ENCODE measurements at places on chromosomes 1 and 21. TPM values are rescaled to one million over a fixed set of nuclear protein-coding genes. Genes with fewer than 3 reads are reported as not detected.

GRCh38 chr1:202201266-202201665, 7.7 kb downstream of the LGR6 start:
- DNase-seq: no peak

GRCh38 chr1:51274676-51275075, 38.6 kb downstream of the RNF11 start:
- DNase-seq: no peak

DNA sequence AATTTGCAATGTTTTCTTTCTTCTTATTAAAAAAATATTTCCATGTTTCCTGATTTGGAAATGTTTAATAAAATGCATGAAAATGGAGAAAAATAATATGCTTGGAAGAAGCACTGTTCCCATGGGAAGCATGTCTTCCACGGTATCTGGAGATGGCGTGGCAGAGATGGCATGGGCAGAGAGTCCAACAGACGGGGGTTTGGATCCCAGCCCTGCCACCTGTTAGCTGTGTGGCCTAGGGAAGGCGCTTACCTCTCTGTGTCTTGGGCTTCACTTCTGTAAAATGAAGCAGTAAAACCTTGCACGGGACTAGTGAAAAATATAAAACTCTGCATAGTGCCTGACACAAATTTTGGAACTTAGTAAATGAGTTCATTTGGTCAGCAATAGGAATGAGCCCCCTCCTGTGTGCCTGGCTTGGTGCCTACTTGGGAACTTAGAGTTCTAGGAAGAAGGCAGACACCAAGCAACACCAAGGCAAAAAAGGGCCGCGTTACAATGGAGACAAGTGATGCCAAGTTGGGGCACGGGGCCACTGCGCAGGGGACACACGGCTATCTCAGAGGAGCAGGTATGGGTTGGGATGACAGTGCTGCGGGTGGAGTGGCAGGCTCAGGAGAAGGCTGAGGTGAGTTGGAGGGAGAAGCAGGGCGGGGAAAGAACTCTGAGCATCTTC, 124.2 kb downstream of the KCNN3 start:
- no peak for DNase-seq

GRCh38 chr1:156608981-156609380, 7.7 kb upstream of the GPATCH4 start:
- DNase-seq: no peak

DNA sequence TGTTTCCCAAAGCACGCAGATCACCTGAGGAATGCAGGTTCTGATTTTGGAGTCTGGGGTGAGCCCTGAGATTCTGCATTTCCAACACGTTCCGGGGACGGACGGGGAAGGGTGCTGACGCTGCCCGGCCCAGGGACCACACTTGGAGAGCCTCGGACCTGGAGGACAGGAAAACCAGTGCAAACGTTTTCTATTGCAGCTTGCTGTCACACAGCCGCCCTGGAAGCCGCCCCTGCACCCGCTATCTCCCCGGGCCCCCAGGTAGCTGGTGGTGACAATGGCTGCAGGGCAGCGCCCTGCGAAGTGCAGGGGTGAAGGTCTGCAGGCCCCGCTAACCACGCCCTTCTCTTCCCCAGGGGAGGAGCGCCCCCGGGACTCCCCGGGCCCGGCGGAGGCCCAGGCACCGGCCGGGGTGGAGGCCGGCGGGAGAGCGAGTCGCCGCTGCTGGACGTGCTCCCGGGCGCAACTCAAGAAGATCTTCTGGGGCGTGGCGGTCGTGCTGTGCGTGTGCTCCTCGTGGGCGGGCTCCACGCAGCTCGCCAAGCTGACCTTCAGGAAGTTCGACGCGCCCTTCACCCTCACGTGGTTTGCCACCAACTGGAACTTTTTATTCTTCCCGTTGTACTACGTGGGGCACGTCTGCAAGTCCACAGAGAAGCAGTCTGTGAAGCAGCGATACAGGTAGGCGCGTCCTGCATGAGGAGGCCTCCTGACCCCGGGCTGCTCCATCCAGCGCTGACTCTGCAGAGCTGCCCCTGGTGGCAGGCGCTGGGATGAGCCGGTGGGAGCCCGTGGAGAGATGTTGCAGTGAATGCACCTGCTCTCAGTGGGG, 142.0 kb upstream of the COA6 start:
- no peak for DNase-seq

- DNase-seq: no peak
Observed at GRCh38 chr21:41736423-41736822, 30.4 kb downstream of the RIPK4 start.

- no peak for DNase-seq
Observed at GRCh38 chr1:30923597-30923996, 15.0 kb upstream of the SDC3 start.

GRCh38 chr21:43712268-43712942, 6.5 kb upstream of the PDXK start:
- no peak for DNase-seq

DNA sequence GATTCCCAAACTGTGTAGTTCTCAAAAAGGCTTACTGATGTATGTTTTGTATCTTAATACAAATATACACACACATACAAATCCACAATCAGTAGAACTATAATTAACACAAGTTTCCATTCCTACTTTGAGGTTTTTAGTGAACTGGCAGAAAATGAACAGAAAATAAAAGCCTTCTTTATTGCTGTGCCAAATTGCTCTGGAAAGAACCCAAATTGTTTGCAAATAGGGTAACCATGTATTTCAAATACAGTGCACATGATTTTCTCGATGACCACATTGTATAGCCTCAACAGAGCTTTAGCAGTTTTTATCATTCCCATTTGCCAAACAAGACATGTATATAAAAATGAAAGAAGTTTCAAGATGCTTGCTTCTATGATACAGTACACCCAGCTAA, 173.3 kb downstream of the COL24A1 start:
- DNase-seq: no peak

GRCh38 chr1:24289937-24290595, 29.1 kb upstream of the GRHL3 start:
- no peak for DNase-seq

DNA sequence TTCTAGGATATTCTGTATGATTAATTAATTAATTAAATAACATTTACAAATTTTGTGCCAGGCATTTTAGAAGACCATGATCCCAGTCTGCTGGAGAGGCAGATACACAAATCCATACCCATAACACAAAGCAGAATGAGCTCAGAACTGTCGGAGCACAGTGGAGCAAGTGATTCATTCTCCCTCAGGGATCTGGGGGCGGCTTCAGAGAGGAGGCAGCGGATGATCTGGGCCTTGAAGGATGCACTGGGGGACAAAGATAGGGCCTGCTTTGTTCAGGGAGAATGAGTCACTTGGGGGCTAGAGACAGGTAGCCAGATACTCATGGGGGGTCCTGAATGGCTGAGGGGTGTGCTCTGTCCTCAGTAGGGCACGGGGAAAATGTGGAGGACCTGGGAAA, 50.9 kb upstream of the TRABD2B start:
- DNase-seq: no peak

GRCh38 chr1:42657201-42657600, 1.0 kb upstream of the PPIH start:
- no peak for DNase-seq

GRCh38 chr1:172903581-172904220, 147.0 kb downstream of the TNFSF18 start:
- no peak for DNase-seq

DNA sequence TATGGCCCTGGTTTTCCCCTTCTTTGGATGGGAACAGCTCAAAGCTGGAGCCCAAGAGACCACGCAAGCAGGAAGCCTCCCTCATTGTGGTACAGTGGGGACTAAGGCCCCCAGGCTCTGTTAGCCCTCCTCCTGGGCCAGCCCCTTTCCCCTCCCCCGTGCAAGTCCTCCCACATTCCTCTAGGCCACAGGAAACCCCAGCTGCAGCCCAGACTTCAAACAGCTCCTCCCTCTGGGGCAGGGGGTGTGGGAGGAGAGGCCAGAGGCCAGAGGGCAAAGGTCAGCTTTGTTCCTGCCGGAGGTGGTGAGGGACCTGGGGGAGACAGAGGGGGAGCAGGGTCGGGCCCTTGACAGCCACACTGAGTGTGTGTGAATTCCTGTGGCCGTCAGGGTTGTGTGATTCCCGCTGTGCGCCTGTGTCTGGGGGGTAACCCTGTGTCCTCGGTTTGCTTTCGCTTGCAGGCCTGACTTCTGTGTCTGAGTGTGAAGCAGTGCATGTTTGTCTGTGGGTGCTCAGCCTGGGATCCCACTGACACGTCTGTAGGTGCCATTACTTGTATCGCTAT, 3.4 kb upstream of the AHDC1 start:
- no peak for DNase-seq

Gene TFF1
- total RNA-seq: 136 TPM

Gene KIF14
- total RNA-seq: 12.8 TPM

Gene RAP1GAP
- total RNA-seq: 20.3 TPM

Gene LCE1A
- not detected for total RNA-seq
